ENCODE measurements at places on chromosomes 3 and 15.
A peak's percentile ranks its signal among the peaks of the same experiment; 100 is the strongest.

- DNase-seq, result no peak
These were observed 3.5 kb upstream of the PLA2G4E start for GRCh38 chr15:42024303-42024702.

DNA sequence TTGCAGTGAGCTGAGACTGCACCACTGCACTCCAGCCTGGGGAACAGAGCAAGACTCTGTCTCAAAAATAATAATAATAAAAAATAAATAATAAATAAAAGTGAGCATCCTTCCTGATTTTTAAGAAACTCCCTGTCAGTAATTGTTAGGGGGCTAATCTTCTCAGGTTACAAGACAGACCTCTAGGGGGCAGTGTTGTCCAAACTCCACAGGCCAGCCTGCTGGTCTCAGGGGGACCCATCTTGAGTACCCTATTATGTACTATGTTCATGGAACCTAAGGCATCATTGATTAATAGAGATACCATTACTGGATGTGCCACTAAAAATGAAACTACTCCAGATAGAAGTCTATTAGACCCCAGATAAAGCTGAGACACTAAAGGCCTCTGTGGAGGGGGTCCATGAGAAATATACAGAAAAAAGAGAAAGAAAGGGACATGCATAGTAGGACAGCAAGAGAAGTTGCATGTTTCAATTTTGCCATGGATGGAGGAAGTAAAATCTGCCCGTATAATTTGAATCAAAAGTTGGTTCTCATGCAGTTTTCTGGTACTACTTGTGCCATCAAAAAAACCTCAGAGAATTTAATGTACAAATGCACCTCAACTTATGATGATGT lies 85.5 kb upstream of the CDV3 start:
- peak; percentile 60 for DNase-seq

DNA sequence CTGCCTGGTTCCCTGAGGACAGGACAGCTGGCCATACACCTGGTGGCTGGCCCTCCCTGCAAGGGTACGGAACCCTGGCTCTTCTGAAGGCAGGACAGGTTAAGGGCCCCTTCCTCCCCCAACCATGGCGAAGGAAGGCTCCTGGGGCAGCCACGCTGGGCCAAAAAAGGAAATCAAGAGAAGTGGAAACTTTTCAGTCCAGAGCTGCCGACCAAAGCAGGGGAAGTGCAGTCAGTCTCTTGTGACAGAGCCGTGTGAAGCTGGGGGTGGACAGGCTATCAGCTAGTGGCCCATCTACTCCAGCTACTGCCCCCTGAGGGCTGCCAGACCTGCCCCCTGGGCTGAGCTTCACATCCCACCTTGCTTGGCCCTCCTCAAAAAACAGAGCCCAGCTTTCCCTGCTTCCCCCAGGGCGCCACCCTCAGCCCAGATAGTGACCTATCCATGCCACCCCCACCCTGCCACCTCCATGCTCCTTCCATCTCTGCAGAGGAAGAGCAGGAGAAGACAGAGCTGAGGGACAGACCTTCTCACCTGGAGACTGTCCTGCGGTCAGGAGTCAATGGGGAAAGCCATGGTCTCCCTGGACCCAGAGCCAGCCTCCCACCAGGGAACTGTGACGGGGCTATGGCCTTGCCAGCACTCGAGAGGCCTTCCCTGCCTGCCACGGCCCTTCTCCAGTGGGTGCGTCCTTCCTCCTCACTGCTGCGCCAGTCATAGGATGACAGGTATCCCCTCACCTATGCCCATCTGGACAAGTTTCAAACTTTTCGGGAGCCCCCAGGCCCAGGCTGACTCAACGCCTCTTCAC lies 4.6 kb downstream of the SEMA7A start:
- DNase-seq, result no peak

DNA sequence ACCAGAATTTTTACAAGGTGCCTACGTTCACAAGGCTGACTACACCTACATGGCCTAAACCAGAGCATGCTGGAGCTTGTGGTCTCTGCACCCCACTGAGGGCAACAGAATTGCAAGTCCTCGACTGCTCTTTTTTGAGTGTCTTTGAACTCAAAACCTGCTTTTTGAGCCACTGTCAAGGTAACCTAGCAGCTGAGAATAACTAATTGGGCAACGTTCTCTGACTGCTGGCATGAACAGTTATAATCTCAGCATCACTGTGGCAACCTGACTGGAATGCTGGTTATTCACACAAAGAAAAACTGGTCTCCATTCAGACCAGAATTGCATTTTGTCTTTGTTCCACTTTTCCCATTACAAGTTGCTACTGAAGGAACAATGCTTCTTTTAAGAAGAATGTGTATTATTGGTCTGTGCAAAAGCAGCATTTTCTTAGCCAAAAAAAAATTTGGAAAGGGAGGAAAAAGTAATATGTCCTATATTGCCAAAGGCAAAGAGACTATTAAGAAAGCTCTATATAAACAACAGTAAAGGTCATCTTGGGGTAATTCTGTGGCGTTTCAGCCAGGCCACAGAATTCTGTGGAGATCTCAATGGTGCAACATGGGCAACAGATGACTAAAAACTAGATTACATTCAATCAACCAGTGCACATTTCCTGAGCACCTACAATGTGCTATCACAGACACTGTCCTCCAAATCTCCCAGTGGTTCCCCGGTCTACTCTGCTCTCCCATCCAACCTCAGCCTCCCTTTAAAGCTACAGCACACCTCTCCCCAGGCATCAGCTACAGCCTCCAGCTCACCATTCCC lies 76.8 kb downstream of the TNIK start:
- no peak for DNase-seq

DNA sequence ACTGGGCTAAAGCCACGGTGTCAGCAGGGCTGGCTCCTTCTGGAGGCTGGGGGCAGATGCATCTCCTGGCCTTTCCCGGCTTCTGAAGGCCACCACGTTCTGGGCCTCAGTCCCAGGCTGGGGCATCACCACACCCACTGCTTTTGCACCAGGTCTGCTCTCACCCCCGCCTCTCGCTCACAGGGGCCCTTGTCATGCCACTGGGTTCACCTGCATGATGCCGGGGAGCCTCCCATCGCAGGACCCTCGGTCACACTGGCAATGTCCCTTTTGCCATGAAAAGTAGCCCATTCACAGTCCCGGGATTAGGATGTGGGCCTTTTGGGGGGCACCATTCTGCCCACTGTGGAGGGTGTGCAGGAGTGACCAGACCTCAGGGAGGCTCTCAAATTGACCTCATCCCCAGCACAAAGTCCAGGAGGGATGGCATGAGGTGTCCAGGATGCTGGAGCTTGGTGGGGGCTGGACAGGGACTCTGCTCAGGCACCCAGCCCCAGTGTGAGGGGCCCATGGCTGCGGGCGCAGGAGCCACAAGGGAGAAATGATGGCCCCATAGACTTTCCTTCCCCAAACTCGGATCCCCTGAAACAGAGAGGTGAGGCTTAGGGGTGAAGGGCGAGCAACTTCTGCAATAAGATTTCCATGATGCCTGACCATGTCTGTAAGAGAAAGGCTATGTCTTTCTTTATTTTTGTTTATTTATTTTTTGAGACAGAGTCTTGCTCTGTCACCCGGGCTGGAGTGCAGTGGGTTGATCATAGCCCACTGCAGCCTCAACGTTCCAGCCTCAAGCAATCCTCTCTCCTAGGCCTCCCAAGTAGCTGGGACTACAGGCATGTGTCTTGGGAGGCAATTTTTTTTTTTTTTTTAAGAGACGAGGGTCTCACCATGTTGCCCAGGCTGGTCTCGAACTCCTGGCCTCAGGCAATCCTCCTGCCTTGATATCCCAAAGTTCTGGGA lies 189.1 kb downstream of the GOLGA6L6 start:
- DNase-seq, result no peak

DNA sequence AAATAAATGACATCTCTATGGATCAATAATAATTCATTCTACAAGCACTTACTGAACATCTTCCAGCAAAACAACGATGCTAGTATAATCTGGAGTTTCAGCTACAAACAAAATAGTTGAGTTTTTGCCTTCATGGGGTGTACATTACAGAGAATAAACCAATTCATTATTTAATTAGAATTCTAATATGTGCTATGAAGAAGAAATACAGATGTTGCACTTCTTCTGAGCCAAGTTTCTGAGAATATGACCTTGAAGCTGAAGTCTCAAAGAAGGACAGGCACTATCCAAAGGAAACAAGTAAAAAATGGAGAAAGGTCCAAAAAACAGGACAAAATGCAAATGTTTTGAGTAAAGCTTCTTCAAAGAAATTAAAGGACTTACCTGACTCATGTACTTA lies 94.2 kb downstream of the SENP7 start:
- no peak for DNase-seq

- DNase-seq, result no peak
These were observed 27.2 kb downstream of the ACKR2 start for GRCh38 chr3:42836150-42837123.

DNA sequence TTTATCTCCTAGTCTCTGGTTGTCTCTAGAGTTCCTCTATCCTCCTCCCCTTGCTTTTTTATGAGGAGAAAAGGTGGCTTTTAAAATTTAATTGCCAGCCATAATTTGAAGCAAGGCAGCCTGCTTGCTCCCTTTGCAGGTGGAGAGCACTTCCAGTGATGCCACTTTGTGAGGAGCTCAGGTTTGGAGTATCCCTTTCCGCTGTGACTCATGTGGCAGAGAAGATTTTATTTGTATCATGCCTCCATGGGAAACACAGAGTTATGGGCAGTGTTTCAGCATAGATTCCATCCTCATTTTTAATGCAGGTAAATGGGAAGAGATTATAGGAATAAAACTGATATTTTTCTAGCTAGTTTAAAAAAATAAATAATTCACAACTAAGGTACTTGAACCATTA lies 7.0 kb downstream of the PPM1L start:
- DNase-seq, result no peak

DNA sequence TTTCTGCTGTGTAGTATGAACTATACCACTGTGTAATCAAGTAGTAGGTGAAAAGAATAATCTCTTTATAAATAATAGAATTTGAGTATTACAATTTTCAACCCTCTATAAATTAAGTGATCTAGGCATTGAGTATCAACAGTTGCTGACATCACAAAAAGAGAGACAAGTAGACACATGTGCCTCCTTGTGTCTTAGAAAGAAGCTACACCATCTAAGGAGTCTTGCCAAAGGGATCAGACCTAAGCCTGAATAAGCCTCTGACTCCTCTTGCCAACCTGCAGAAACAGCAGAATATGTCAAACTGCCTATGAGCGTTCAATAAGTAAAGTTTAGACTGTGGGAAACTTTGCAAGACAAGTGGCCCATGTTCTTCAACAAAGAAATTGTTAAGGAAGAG lies 5.8 kb upstream of the MTMR10 start:
- no peak for DNase-seq

- no peak for DNase-seq
These were observed 16.1 kb upstream of the EXOG start for GRCh38 chr3:38480093-38480445.

DNA sequence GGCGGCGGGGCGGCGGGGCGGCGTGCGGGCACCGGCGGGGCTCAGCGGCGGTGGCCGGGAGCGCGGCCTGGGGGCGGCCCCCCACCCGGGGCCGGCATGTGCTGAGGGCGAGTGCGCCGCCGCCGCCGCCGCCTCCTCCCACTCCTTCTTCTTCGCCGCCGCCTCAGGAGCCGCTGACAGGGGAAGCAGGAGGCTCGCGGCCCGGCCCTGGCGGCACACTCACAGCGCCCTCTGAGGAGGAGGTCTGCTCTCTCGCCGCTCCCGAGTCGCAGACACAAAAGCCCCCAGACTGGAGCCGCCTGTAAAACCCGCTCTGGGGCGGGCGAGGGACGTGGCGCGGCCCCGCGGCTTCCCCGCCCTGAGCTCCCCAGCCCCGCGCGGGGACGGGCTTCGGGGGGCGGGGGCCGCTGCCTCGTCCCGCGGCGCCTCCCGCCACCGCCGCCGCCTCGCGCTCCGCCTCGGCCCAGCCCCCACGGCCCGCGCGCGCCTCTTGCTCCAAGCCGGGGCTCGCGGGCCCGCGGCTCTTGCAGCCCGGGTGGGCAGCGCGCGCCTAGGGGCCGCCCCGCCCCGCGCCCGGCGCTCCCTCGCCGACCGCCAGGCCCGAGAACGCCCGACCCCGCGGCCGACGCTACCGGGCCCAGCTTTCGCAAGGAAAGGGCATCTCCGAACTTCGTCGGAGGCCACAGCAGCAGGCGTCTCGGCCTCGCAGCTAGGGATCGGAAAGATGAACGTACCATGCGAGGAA lies at the start of gene PYGO1:
Gene PYGO1, minus strand, starts transcription at position 276 of the 745 bp plus-strand sequence. CDS start 462 bp downstream, outside the sequence.
- peak; percentile 40 for DNase-seq

GRCh38 chr15:77144026-77144425 lies 73.1 kb upstream of the TSPAN3 start:
- DNase-seq, result no peak

- no peak for DNase-seq
These were observed 197.2 kb upstream of the VEPH1 start for GRCh38 chr3:157700405-157700804.

DNA sequence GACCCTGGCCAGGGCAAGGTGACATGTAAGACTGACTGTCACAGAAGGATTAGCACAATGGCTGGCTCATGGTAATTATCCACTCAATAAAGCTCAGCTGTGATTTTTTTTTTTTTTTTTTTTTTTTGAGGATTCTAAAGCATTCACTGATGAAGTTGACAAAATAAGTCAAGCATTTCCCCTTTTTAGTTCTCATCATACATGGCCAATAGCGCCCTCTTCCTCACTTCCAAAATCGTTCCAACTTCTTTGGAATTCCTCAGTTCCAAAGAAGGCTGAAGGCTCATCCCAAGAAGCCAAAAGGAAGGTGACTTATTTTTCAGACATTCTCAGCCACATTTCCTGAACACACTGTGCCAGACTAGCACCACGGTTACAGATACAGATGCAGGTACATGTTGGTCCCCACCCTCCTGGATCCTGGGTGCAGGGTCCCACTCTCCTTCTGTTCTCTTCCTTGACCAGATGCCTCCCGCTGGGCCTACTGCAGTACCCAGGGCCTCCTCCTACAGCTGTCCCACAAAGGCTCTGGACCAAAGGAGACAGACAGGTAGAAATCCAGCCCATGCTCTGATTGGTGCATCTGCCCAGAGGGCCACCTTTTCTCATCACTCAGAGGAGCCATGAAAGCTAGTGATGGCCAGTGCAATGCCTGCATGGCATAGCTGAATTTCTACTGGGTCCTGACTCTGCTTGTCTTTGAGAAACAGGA lies 202.6 kb downstream of the UACA start:
- no peak for DNase-seq

- DNase-seq, result no peak
These were observed 274.9 kb upstream of the ZPLD1 start for GRCh38 chr3:102159810-102160451.

GRCh38 chr3:96266395-96267190 lies 547.8 kb upstream of the EPHA6 start:
- no peak for DNase-seq

DNA sequence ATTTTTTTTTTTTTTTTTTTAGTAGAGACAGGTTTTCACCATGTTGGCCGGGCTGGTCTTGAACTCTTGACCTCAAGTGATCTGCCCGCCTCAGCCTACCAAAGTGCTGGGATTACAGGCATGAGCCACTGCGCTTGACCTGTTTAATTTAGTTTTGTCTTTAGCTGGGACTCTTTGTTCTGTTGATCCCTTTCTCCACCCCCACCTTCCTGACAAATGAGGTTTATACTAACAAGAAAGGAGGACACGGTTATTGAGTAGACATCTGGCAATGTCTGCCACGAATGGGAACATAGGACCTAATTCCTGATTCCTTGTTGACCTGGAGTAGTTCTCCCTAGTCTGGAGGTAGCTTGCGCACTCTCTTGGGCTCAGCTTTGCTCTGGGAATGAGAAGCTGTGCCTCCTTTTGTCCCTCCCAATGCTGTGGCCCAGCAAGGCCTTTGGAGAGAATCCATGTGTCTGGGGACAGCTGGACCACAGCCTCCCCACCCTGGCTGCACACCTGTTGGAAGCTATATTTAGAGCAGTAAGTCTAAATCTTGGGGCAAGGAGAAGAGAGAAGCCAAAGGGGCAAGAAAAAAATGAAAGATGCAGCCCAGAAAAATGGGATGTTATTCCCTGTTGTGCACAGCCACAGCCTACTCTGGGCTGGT lies 53.2 kb upstream of the ADPGK start:
- no peak for DNase-seq

Data from activated CD4-positive, alpha-beta T cell treated with anti-CD3 and anti-CD28 coated beads, Interleukin-2, amount 50 U/mL, for 48 hours (primary cell).